ENCODE measurements at places on chromosomes 3 and 15.

GRCh38 chr3:43102773-43103480 lies 3.0 kb downstream of the POMGNT2 start:
- no peak for DNase-seq

- no peak for DNase-seq
Observed at GRCh38 chr3:39166134-39166710, 12.8 kb upstream of the CSRNP1 start.

- DNase-seq: peak; percentile 59
Observed at GRCh38 chr15:94844538-94845389, 613.4 kb downstream of the MCTP2 start.

DNA sequence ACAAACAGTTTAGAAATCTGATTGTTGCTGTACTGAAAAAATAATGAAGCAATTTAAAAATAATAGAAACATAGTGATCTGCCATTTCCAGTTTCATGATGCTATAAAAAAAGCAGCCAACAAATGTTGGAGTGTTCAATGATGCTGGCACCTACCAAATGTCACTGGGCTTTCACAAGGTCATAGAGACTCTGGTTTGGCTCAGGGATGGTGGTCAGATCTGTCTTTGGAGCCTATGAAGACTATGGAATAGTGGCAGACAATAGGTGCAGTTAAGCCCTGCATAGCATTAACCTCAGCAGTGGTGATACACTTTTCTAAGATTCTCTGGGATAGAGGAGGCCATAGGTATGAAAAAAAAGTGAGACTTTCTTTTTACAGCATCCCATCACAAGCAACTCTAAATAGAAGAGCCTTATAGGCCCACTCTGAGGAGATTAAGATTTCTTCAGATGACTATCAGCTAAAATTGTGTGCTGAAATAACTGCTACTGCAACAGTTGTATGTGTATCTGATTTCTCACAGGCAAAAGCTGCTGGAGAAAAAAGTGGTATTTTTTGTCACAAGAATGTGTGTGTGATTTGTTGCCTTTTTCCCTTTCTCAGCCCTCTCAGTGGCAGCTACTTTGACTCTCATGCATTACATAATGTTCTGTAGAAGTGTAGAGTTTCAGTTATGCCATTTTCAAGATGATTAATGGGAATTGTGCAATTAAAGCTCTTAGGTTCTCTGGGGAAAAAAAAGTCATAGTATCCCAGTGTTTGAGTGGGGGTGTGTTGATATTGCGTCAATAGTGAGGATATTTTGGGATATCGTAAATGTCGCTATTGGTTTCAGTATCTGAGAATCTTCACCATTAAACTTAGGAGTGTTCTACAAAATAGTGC lies 137.4 kb downstream of the MBNL1 start:
- no peak for DNase-seq

- no peak for DNase-seq
Observed at GRCh38 chr3:162743091-162743490, 1246.5 kb downstream of the OTOL1 start.

- DNase-seq: peak; percentile 46
Observed at GRCh38 chr3:44114142-44114541, 127.5 kb upstream of the TOPAZ1 start.

- DNase-seq: no peak
Observed at GRCh38 chr15:92071045-92071634, 217.6 kb downstream of the SLCO3A1 start.

- DNase-seq: no peak
Observed at GRCh38 chr3:192825657-192826200, 91.9 kb downstream of the MB21D2 start.

DNA sequence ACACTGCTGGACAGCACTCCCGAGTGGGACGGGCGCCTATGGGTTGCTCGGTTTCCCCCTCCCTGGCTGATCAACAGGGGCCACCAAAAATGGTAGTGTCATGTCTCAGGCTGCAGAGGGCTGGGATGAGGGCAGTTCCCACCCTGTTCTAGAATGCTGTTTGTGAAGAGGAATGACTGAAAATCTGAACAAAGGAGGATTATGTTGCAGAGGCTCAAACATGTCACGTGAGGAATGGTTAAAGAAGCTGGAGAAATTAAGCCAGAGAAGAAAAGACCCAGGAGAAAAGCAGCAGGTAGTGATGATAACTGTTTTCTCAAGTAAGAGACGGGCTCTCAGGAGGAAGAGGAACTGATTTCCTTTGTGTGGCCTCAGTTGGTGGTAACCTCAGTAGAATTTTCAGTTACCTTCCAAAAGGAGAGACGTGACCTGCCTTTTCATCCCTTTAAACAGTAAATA lies 10.4 kb downstream of the SPG21 start:
- DNase-seq: no peak

GRCh38 chr3:52403271-52403841 lies 41.5 kb downstream of the SEMA3G start:
- no peak for DNase-seq

Measured in neural crest cell (in vitro differentiated cells).